Calu3 (cell line): ENCODE measurements at places on chromosomes 3 and 15. TPM values are rescaled to one million over a fixed set of nuclear protein-coding genes. Genes with fewer than 3 reads are reported as not detected.

CELSR3 gene
- total RNA-seq: 24.9 and 28.5 TPM in 2 replicates

UACA gene
- 31.9 and 35.5 TPM in 2 replicates for total RNA-seq

TMEM108 gene
- total RNA-seq: not detected in 2 replicates

LCMT2 gene
- total RNA-seq: 4.3 and 5.1 TPM in 2 replicates

SAMMSON gene
- total RNA-seq: not detected in 2 replicates

GNAT1 gene
- not detected in 2 replicates for total RNA-seq

DNA sequence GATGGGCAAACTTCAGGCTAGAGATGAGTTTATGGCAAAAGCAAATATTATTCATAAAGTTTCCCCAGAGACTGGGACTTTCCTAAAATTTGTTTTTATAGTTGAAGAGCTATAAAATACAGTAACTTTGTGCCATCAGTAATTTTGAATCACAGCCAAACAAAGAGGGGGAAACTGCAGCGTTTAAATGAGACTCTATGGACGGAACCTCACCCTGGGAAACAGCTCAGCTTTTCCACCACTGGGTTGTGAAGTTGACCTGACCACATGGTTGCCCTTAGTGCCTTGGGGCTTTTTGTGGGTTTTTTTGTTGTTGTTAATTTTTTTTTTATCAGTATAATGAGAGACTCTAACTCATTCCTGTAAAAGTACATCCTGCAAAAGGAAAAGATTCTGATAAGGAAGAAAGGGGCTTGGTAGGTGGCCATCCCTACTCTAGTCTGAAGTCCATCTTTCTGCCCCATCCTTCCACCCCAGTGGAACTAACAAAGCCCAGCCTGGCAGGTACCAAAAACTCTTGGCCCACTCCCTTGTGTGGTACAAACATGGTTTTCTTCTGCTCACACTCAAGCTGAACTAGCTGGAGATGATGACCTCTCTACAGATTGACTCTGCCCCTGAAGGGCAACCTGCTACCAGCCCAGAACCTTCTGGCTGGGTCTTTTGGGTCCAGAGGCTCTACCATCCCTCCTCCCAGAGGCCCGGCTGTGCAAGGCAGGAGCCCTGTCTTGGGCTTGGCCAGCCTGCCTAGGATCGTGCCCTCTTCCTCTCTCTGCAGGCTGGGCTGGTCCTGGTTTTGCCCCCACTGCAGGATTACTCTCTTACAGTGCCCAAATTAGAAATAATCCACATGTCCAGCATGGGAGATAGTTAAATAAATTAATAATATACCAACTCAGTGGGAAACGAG lies 41.2 kb downstream of the RLBP1 start:
- H3K4me3 ChIP-seq: no peak overlapping the region
- no peak overlapping the region for H3K27ac ChIP-seq
- H3K4me1 ChIP-seq: no peaks in the 10 kb centered on the region
- H3K27me3 ChIP-seq: no peaks in the 10 kb centered on the region
- no peak for DNase-seq

- DNase-seq: no peak
- no peak overlapping the region for H3K4me3 ChIP-seq
- H3K36me3 ChIP-seq: peaks cover 15% of the 10 kb centered on the region
- H3K27ac ChIP-seq: no peak overlapping the region
- H3K4me1 ChIP-seq: peaks cover 26% of the 10 kb centered on the region
Measured at GRCh38 chr3:177519588-177519987, 322.3 kb upstream of the TBL1XR1 start.

GRCh38 chr3:27504749-27505148 lies 20.6 kb upstream of the SLC4A7 start:
- no peaks in the 10 kb centered on the region for H3K27me3 ChIP-seq
- no peak overlapping the region for H3K4me3 ChIP-seq
- H3K27ac ChIP-seq: no peak overlapping the region
- peaks cover 17% of the 10 kb centered on the region for H3K4me1 ChIP-seq
- no peak for DNase-seq

DNA sequence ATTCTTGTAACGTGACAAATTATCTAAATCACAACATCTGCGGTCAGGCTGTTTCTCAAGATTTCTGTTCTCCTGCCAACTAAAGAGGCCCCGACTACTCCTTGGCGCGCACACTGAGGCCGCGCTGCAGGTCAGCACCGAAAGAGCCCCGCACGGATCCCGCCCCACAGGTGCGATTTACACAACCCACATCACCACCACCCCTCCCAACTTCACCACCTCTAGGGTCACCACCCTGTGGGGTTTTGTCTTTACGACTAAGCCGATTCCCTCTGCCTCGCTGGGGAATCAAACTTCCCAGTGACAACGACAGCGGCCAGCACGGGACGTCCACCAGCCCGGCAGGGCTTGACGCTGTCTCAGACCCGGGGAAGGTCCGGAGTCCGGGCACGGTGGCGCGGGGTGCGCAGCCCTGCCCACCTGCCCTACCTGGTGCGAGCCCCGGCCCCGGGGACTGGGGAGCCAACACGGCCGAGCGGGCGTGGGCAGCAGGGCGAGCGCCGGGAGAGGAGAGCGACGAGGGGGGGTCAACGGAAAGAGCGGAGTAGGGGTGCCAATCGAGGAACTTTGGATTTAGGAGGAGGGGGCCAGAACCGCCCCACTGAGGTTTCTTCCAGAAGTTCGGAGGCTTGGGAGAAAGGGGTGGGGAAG lies 764 bp downstream of the UACA start:
- H3K27me3 ChIP-seq: no peaks in the 10 kb centered on the region
- H3K27ac ChIP-seq: peak overlapping the region; percentile 92
- peak overlapping the region; percentile 94 for H3K4me3 ChIP-seq
- H3K4me1 ChIP-seq: peaks cover 20% of the 10 kb centered on the region
- peaks cover 29% of the 10 kb centered on the region for H3K36me3 ChIP-seq
- DNase-seq: peak; percentile 59

DNA sequence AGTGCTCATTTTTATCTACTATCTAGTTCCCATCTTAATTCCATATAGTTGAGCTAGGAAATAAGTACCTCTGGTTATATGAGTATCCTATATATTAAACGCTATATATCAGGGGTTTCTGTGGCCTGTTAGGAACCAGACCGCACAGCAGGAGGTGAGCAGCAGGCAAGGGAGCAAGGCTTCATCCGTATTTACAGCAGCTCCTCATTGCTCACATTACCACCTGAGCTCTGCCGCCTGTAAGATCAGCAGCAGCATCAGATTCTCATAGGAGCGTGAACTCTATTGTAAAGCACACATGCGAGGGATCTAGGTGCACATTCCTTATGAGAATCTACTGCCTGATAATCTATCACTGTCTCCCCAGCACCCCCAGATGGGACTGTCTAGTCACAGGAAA lies 23.0 kb downstream of the GSK3B start:
- no peaks in the 10 kb centered on the region for H3K36me3 ChIP-seq
- no peak overlapping the region for H3K4me3 ChIP-seq
- H3K27me3 ChIP-seq: no peaks in the 10 kb centered on the region
- peaks cover 11% of the 10 kb centered on the region for H3K4me1 ChIP-seq
- H3K27ac ChIP-seq: no peak overlapping the region

DNA sequence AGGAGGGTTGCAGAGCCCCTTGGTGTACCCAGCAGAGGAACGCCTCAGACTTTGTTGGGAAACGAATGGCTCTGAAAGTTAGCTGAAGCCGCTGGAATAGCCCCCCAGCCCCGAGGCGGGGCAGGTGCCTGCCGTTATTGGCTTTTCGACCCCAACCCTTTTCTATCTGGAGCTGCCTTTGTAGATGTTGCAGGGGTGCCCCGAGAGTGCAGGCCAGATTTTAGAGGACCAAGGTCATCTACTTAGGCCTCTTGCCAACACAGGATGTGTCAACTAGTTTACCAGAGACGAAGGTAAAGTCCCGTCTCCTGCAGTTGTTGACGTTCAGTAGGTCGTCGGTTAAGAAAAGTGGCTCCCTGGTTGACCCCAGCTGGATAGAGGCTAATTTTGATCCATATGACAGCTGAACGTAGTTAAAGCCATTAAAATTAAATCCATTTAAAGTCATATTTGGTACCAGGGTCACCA lies 579 bp upstream of the UBE3A start:
- DNase-seq: no peak
- H3K27ac ChIP-seq: no peak overlapping the region
- peaks cover 19% of the 10 kb centered on the region for H3K36me3 ChIP-seq
- H3K4me3 ChIP-seq: peak overlapping the region; percentile 57

GRCh38 chr3:120200493-120201235 lies 84.4 kb downstream of the GPR156 start:
- H3K4me3 ChIP-seq: no peak overlapping the region
- H3K4me1 ChIP-seq: no peaks in the 10 kb centered on the region

DNA sequence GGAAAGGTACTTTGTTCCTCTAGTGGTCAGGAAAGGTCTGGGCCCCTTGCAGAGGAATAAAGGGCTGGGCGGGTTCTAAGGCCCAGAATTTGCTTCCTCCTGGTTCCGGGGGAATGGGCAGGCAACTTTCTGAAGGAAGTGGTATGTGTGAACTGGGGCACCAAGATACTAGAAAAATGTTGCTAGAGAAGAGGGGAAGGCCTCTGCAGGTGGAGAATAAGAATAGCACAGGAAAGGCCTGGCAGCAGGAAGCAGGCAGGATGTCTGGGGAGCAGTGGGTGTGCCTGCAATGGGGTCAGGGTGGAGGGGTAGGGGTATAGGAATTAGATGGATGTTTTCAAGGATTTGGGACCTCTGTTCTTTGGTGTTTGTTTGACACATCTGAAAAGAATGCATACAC lies 2.0 kb downstream of the SLC22A13 start:
- H3K27ac ChIP-seq: no peak overlapping the region
- no peaks in the 10 kb centered on the region for H3K27me3 ChIP-seq
- no peaks in the 10 kb centered on the region for H3K36me3 ChIP-seq
- no peak overlapping the region for H3K4me3 ChIP-seq

DNA sequence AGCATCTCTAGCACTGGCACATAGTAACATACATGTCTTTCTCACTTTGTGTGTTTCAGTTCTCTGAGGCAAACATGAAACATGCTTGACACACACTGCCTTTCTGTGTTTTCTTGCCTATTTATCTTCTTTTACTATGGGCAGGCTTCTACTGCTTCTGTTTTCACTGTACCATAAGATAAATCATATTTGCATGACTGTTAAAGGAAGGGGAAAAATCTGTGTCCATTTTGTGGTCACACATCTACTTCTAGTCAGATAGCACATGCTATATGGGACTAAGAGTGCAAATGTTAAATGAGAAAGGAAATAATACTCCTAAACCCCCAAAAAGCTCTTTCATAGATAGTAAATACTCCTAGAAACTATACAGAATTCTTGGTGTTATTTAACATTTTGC lies 386.4 kb downstream of the ZBTB20 start:
- no peaks in the 10 kb centered on the region for H3K27me3 ChIP-seq
- H3K4me3 ChIP-seq: no peak overlapping the region
- H3K4me1 ChIP-seq: peaks cover 11% of the 10 kb centered on the region
- DNase-seq: no peak
- H3K27ac ChIP-seq: no peak overlapping the region

DNA sequence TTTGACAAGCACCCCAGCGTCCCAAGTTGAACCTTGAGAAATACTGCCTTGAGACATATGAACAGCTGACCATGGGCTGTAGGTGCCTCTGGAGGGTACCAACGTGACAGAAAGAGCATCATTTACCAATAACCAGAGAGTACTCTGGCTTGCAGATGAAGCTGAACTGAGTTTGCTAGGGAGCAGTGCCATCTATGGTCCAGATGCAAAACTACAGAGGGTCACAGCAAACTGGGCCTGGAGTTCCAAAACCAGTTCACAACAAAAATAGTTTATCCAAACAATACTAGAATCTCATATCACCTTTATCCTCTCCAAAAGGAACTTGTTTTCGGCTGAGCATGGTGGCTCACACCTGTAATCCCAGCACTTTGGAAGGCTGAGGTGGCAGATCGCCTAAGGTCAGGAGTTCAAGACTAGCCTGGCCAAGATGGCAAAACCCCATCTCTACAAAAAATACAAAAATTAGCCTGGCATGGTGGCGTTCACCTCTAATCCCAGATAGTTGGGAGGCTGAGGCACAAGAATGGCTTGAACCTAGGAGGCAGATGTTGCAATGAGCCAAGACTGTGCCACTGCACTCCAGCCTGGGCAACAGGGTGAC lies 69.3 kb downstream of the CHAC1 start:
- H3K27me3 ChIP-seq: no peaks in the 10 kb centered on the region
- H3K4me1 ChIP-seq: no peaks in the 10 kb centered on the region
- no peak overlapping the region for H3K4me3 ChIP-seq
- DNase-seq: peak; percentile 26
- peaks cover 13% of the 10 kb centered on the region for H3K36me3 ChIP-seq

GRCh38 chr3:184919651-184920050 lies 107.7 kb downstream of the VPS8 start:
- no peaks in the 10 kb centered on the region for H3K4me1 ChIP-seq
- no peak overlapping the region for H3K4me3 ChIP-seq
- no peaks in the 10 kb centered on the region for H3K36me3 ChIP-seq
- no peak for DNase-seq

- no peak overlapping the region for H3K4me3 ChIP-seq
- no peaks in the 10 kb centered on the region for H3K27me3 ChIP-seq
- peaks cover 30% of the 10 kb centered on the region for H3K4me1 ChIP-seq
Measured at GRCh38 chr3:129855832-129856419, 37.6 kb downstream of the TMCC1 start.

- peaks cover 8% of the 10 kb centered on the region for H3K27me3 ChIP-seq
- DNase-seq: no peak
- H3K36me3 ChIP-seq: no peaks in the 10 kb centered on the region
- no peak overlapping the region for H3K4me3 ChIP-seq
- H3K4me1 ChIP-seq: no peaks in the 10 kb centered on the region
- no peak overlapping the region for H3K27ac ChIP-seq
Measured at GRCh38 chr15:63983061-63983711, 63.1 kb downstream of the DAPK2 start.

DNA sequence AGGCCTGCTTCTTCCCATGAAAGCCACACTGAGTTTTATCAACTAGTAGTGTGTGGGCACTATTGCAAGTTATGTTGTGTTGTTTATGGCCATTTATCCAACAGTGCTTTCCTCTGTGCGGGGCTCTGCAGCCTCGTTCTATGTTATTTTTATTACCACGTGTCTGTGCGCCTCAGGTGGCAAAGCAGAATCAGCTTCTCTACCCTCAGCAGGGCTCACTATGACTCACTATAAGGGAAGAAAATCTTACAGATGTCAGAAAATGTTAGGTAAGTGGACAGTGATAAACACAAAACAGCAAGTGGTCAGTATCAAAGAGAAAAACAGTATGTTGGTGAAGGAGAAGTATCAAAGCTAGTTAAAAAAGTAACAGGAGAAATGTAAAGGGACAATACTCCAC lies 61.4 kb downstream of the MOBP start:
- H3K4me3 ChIP-seq: no peak overlapping the region
- no peaks in the 10 kb centered on the region for H3K36me3 ChIP-seq
- no peak overlapping the region for H3K27ac ChIP-seq
- no peak for DNase-seq

- no peak overlapping the region for H3K4me3 ChIP-seq
- H3K27ac ChIP-seq: no peak overlapping the region
- H3K4me1 ChIP-seq: peaks cover 14% of the 10 kb centered on the region
- no peaks in the 10 kb centered on the region for H3K36me3 ChIP-seq
- no peak for DNase-seq
Measured at GRCh38 chr3:150256318-150256717, 151.8 kb upstream of the TSC22D2 start.

DNA sequence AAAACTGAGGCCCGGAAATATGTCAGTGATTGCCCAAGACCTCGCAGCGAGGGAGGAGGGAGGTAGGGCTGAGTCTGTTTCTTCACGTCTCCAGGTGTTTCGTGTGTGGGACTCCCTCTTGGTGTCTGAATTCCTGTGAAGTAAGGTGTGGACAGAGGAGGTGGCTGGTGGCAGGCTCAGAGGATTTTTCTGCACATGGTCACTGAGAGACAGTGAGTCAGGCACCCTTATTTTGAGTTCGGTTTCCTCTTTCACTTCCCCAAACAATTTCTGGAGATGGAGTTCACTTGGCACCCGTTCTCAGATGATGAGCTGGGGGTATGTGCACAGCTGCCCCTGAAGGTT lies 46.3 kb upstream of the VPS8 start:
- H3K27me3 ChIP-seq: peaks cover 97% of the 10 kb centered on the region
- no peak overlapping the region for H3K4me3 ChIP-seq
- H3K27ac ChIP-seq: no peak overlapping the region
- no peak for DNase-seq
- no peaks in the 10 kb centered on the region for H3K4me1 ChIP-seq
- no peaks in the 10 kb centered on the region for H3K36me3 ChIP-seq
